SW 1271 (cell line): ENCODE measurements at places on chromosomes 12 and 14.

DNA sequence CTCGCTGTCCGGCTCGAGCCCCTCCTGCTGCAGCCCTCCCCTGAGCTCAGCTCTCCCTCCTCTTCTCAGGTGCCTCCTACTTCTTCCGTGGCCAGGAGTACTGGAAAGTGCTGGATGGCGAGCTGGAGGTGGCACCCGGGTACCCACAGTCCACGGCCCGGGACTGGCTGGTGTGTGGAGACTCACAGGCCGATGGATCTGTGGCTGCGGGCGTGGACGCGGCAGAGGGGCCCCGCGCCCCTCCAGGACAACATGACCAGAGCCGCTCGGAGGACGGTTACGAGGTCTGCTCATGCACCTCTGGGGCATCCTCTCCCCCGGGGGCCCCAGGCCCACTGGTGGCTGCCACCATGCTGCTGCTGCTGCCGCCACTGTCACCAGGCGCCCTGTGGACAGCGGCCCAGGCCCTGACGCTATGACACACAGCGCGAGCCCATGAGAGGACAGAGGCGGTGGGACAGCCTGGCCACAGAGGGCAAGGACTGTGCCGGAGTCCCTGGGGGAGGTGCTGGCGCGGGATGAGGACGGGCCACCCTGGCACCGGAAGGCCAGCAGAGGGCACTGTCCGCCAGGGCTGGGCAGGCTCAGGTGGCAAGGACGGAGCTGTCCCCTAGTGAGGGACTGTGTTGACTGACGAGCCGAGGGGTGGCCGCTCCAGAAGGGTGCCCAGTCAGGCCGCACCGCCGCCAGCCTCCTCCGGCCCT lies 22.8 kb downstream of the MMP17 start:
- no peak for DNase-seq

DNA sequence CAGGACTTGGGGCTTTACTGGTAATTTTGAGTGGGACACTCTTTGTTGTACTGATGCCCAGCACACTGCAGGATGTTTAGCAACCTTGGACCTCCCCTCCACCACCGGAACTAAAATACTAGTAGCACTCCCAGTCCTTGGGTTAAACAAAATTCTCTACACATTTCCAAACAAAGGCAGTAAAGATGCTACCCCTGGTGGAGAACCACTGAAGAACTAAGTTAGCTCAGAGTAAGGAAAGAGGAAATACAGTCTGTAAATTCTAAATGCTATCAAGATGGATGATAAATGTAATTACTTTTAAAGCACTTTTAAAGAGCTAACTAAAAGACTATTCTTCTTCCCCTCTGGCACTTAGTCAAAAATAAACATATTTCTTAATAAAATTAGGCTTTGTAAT lies 64.1 kb downstream of the LRP6 start:
- DNase-seq, result no peak

GRCh38 chr12:10242539-10242938 lies 29.9 kb downstream of the GABARAPL1 start:
- DNase-seq, result no peak

GRCh38 chr12:79687711-79688260 lies 3.0 kb downstream of the PAWR start:
- DNase-seq, result no peak

GRCh38 chr12:30166006-30166795 lies 382.5 kb upstream of the TMTC1 start:
- no peak for DNase-seq

DNA sequence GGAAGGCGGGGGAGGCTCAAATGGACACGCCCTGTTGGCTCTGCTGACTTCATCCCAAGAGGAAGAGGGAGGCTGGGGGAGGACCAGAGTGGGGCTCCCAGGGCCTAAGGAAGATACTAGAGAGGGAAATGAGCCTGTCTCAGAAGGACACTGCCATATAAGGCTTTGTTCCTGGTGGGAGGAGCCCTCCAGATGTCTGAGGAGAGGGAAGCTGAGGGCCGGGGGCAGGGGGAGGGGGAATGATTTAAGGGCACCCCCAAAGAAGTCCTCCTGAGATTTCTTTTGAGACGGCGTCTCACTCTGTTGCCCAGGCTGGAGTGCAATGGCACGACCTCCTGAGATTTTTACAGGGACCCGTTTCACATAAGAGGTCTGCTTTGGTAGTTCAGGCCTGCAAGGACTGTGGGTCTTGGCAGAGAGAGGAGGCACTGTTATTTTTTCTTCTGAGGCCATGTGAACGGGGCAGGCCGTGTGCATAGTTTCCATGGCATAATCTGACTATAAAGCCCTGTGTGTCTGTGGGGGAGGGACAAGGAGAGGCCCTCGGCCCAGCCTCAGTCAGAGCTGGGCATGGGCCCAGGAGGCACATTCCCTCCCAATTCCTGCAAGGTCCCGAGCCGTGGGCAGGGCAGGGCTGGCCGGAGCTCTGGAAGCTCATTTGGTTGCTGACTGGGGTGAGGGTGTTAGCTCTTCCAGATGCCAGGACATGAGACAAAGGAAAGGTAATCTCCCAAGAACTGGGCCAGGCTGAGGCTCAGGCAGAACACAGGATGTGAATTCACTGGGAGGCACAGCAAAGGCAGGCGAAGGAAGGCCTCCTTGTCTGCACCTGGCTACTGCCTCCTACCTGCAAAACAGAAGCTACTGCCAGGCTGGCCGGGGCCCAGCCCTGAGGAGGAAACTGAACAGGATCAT lies 22.2 kb upstream of the PLEKHG3 start:
- DNase-seq, result no peak

DNA sequence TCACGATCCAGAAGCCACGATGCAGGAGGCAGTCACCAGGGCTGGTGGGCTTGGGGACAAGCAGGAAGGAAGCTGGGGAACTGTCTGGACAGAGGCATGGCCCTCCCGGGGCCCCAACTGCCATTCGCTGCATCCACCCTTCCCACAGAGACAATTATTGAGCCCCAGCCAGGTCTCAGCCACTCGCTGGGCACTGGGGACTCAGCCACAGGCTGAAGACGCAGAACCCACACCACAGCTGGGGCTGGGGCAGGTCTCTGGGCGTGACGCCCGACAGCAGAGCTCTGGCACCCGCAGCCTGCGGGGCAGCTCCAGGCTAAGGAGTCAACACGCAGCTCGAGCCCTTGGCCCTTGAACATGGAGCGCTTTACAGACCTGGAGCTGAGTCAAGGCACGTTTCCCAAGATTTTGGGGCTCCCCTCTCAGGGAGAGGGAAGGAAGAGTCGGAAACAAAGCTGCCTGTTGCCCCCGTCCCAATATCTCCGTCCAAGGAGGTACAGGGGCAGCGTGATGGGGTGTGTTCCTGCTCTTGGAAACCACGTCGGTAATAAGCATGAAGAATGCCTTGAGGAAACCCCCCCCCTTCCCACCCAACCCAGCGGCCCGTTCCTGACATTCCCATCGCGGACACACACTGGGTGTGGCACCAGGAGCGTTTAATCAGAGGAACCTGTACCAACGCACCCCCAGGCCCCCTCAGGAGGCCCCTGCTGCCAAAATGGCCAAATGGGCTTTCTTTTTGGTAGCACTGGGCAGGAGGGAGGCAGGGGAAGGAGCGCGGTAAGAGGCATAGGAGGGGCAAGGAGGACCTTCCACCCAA lies 6.7 kb downstream of the RIMBP2 start:
- no peak for DNase-seq

GRCh38 chr14:30607156-30607780 lies 14.9 kb upstream of the SCFD1 start:
- DNase-seq, result no peak

DNA sequence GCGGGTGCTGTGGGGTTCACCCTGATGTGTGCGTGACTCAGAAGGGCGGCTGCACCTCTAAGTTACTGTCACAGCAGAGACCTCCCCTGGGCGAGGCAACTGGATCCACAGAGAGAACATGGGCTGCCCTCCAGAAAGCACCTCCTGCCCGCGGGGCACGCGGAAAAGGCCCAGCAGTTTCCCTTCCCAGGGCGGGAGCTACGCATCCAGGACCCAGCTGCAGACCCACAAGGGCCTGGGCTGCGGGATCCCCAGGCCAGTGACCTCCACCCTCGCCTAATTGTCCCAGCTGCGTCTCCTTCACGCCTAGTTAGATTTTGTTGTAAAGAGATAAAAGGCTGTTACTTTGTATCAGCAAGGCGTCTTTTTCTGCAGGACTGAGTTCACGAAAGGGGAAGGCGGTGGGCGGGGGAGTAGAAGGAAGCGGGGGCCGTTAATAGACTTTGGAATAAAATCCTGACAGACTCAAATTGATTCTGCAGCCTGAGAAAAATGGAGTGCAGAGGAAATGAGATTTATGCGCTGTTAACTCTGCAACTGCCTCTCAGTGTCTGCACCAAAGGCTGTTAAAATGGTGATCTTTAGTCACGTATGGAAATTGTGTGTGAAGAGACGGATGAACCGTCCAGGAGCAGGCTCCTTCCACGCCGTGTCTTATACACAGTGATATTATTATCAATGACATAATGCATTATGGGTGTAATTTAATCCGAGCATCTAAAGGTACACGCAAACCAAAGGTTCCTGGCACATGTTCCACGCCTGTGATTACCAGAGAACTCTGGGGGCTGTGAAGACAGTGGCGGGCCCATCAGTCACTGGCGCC lies 65.9 kb upstream of the FBRSL1 start:
- DNase-seq, result no peak

DNA sequence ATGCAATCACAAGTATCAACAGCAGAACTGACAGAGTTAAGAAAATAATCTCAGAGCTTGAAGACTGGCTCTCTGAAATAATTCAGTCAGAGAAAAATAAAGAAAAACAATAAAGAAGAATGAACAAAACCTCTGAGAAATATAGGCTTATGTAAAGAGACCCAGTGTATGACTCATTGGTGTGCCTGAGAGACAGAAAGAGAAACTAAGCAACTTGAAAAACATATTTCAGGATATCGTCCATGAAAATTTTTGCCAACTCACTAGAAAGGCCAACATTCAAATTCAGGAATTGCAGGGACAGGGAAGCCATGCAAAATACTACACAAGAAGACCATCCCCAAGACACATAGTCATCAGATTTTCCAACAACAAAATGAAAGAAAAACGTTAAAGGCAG lies 56.2 kb downstream of the APOBEC1 start:
- DNase-seq, result no peak

- no peak for DNase-seq
Observed at GRCh38 chr14:32022938-32023466, 54.1 kb upstream of the ARHGAP5 start.

GRCh38 chr14:50792051-50792477 lies 38.9 kb downstream of the NIN start:
- DNase-seq, result no peak
